ENCODE measurements at places on chromosomes 7 and 10.

- DNase-seq = no peak
These were observed 588.0 kb upstream of the LRRN3 start for GRCh38 chr7:110502888-110503465.

DNA sequence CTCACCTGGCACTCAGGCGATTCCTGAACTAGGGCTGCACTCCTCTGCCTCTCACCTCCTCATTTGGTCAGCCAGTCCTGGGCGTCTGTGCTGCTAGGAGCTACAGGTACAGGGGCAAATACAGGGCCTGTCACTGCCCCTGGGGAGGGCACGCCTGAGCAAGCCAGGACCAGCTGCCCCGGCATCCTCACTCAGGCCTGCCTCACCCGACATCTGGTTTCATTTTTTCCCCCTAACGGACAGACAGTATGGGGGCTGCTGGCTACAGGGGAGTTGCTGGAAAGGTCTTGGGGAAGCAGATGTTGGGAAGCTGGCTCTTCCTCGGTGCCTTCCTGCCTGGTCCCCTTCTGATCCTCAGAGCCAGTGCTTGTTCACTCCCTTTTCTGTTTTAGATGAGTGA, 77.3 kb upstream of the PPIF start:
- no peak for DNase-seq

DNA sequence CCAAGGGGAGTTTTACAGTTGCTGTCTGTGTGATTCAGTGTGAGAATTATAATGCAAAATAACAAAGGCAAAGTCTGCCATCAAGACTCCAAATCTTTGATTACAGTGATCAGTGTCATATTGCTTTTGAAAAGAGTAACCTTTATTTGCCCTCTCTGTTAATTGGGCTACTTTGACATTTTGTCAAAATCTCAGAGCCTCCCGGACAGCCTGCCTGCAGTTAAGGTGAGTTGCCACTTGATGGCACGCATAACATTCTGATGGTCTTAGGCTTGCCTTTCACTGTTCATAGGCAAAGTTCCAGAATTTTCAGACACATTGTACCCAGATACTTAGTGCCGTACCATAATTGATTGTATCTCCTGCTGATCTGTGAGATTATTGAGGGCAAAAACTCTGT, 253.5 kb downstream of the ABCA13 start:
- DNase-seq = no peak

- DNase-seq = no peak
These were observed 82.1 kb upstream of the PDGFA start for GRCh38 chr7:601595-602340.

DNA sequence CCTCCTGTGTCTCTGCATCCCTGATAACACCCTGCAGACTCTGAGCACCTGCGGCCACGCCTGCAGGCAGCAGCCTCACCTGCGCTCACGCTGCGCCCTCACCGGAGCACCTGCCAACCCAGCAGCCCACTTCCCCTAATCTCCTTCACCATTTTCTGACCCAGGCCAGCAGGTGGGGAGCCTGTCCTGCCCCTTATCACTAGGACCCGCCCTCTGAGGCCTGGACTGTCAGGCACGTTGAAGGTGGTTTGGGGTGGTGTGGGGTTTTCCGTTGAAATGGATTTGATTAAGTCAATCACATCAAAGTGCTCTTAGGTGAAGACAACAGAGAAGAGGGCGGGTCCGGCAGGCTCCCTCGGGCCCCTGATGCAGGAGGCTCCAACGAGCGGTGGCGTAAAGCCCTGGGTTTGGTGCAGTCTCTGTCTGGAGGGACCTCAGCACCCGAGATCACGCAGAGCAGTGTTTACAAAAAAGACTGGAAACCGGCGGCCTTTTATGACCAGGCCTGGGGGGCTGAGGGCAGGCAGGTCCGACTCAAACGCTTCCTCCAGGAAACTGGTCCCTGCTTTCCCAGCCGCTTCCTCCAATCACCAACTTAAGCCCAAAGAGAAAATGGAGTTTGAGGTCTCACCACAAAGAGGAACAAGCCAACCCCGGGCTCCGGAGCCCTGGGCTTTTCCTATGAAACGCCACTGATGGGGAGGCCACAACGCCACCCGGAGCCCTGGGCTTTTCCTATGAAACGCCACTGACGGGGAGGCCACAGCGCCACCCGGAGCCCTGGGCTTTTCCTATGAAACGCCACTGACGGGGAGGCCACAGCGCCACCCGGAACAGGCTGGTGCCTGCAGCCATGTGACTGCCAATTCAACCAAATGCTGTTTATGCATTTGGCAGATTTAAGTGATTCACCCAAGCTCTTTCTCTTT, 45.5 kb downstream of the DPYSL4 start:
- DNase-seq = no peak

DNA sequence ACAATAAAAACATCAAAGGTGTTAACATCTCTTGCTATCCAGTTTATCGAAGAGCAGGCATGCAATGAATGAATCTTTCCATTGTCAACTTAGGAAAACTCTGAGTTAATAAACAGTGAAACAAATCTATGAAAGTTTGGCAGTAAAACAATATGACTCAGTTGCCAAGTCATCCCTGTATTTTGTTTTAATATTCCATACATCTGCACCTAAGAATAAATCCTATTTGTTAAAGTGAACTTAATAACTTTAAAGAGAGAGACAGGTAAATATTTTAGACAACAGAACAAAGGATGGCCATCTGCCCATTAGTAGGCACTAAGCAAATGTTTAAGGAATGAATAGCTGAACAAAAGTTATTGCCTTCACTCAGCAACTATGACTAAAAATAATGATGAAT, 700.5 kb upstream of the CELF2 start:
- no peak for DNase-seq
